SHP77 (cell line): ENCODE measurements at places on chromosomes 7 and 10.

- DNase-seq: peak; percentile 94
Measured at GRCh38 chr10:124916585-124917427, 25.1 kb upstream of the ZRANB1 start.

GRCh38 chr7:34299066-34299465 is 359.0 kb upstream of the NPSR1 start:
- no peak for DNase-seq

GRCh38 chr10:111084366-111085255 is 7.8 kb downstream of the ADRA2A start:
- DNase-seq: no peak

DNA sequence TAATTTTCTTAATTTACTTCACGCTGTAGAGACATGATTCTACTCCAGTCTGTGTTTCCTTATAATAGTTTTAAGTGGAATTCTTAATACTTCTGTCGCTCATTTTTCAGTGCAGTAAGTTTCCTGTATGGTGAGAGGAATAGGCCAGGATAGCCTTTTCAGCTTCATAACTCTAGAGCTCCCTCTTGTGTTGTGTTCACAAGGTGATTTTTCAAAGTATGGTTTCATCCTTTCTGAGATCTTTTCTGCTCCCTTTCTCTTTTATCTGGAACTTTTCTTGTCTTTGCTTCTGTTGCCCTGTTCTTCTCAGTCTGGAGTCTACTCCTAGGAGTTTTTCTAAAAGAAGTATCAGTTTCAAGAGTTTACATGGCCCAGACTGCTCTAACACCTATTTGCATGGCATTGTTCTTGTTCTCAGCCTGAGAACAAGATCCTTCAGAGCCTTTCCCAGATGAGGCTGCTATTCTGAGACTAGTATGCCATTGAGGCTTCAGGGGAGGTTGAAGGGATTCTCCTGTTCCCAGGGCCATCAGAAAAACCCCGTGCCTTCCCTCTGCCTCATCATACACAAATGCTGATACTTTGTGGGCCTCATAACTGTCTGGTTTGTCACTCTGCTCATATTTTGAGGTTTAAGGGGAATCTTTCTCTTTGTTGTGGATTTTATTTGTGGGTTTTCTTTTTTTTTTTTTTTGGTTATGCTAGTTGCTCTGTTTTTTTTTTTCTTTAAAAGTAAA is 21.8 kb downstream of the NET1 start:
- peak; percentile 25 for DNase-seq
